ENCODE measurements at places on chromosomes 3 and 15.
A peak's percentile ranks its signal among the peaks of the same experiment; 100 is the strongest.

DNA sequence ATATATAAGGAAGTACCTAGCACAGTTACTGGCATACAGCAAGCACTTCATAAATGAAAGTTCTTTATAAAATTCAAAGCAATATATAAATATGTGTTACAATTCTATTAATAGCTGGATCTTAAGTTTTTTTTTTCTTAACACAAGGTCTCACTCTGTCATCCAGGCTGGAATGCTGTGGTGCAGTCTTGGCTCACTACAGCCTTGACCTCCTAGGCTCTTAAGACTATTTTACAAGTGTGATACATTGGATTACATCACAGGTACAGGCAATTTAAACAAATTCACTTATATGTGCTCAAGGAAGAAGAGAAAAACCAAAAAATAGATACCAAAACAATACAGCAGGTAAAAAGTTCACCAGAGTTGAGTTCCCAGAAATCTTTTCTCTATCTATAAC is 60.6 kb downstream of the ZNF280D start:
- no peak for DNase-seq
- no peak overlapping the region for H3K27ac ChIP-seq
- peaks cover 81% of the 10 kb centered on the region for H3K36me3 ChIP-seq

DNA sequence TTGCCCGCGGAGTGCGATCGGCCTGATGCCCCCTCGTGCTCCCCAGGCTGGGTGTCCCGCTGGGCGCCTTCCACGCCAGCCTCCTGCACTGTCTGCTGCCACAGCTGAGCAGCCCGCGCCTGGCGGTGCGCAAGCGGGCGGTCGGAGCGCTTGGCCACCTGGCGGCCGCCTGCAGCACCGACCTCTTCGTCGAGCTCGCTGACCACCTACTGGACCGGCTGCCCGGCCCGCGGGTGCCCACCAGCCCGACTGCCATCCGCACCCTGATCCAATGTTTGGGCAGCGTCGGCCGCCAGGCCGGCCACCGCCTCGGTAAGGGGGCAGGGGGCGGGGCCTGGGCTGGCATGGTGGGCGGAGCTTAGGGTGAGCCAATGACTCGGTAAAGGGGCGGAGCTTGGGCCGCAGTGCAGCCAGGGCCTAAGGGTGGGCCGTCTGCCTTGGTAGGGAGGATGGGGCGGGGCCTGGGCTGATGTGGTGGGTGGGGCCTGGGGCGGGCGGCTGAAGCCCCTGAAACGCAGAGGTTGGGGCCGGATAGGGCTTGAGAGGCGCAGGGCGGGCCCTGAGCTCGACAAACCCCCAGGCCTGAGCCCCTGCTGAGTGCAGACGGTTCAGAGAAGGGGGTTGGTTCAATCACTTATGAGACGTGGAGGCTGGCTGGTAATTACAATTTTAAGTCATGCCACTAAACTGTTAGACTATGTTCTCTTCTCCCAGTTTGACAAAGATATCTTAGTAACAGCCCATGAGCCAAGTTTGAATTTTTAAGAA is 13.7 kb downstream of the CAND2 start:
- no peak overlapping the region for H3K27ac ChIP-seq
- H3K36me3 ChIP-seq = peaks cover 39% of the 10 kb centered on the region
- H3K4me1 ChIP-seq = peaks cover 20% of the 10 kb centered on the region
- peak; percentile 96 for DNase-seq
- H3K4me3 ChIP-seq = peak overlapping the region; percentile 67

- no peaks in the 10 kb centered on the region for H3K27me3 ChIP-seq
- no peaks in the 10 kb centered on the region for H3K4me1 ChIP-seq
- no peak overlapping the region for H3K4me3 ChIP-seq
- DNase-seq = no peak
- H3K36me3 ChIP-seq = no peaks in the 10 kb centered on the region
- H3K27ac ChIP-seq = no peak overlapping the region
Measured at GRCh38 chr3:70614111-70614510, 301.7 kb upstream of the MDFIC2 start.

DNA sequence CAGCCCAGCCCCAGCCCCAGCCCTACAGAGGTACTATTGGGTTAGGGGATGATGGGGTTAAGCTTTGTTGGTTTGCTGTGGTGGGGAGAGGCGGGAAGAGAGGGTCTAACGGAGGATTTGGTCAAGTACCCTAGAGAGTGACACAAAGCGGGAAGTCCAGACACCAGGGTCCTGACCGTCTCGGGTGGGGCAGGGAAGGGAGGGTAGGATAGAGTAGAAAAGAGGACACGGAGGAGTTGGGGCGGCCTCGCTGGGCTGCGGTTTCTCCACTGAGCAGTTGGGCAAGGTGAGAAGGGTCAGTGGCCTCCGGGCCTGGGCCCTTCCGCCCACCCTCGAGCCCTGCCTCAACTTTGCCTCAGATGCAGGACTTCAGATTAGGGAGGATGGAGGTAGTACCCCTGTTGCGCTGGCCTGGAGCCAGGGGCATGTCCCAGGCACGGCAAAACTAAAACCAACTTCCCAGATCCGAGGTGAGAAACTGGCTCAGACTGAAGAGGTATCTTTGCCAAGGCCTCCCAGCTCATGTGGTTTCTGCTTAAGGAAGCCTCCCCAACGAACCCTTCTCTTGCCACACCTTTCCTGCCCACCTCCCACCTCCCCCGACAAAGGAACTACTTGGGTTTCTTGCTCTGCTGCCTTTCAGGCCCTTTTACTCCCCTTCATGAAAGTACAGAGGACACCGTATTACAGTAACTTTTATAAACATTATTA is 551 bp downstream of the PML start:
- peak; percentile 27 for DNase-seq
- no peaks in the 10 kb centered on the region for H3K27me3 ChIP-seq
- peaks cover 81% of the 10 kb centered on the region for H3K4me1 ChIP-seq
- H3K36me3 ChIP-seq = peaks cover 23% of the 10 kb centered on the region
- peak overlapping the region; percentile 70 for H3K4me3 ChIP-seq

DNA sequence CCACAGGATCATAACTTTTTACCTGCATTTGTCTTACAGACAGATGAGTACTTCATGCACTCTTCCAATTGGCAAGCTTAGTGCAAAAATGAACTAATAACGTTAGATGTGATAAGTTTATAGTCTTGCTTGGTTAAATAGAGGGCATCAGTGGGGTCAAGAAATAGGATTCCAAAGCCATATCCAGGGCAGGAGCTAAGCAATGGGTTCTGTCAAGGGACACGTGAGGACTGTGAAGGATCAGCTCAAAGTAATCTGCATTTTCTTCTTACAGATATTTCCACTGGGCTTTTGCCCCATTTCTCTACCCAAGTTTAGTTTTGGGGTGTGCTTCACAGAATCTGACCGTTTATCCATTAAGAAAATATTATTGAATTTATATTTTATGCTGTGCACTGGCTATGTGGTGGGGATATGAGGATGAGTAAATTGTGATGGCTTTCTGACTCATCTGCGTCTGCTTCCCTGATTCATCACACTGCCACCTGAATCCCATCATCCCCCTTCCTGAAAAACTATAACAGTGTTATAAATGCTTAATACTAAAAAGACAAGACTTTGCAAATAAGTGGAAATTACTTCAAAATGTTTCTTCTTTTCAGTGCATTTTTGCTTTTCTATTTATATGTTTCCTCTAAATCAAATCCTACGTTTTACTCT is 17.5 kb downstream of the PPP2R3A start:
- H3K27me3 ChIP-seq = no peaks in the 10 kb centered on the region
- H3K4me3 ChIP-seq = no peak overlapping the region
- no peak overlapping the region for H3K27ac ChIP-seq
- H3K4me1 ChIP-seq = no peaks in the 10 kb centered on the region
- DNase-seq = no peak

DNA sequence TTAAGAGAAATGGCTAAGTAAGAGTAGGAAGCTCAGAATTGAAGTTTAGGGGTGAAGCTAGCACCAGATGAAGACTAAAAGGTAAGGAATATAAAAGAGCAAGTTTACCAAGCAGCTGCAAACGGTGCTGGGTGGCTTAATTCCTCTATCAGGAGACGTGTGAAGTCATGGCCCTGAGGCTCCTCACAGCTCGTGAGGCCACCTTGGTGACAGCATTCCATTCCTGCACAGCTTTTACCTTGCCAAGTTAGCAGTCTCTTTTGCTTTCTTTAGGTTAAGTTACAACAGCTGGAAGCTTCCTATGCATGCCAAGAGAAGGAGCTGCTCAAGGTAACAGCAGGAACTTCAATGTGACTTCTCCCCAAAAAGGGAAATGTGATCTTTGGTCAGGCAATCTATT is 6.4 kb downstream of the TMCO5A start:
- no peaks in the 10 kb centered on the region for H3K36me3 ChIP-seq
- H3K27me3 ChIP-seq = no peaks in the 10 kb centered on the region

GRCh38 chr3:124137216-124137615 is 145.3 kb upstream of the ROPN1 start:
- H3K4me1 ChIP-seq = peaks cover 20% of the 10 kb centered on the region
- no peaks in the 10 kb centered on the region for H3K36me3 ChIP-seq
- no peak overlapping the region for H3K27ac ChIP-seq
- no peaks in the 10 kb centered on the region for H3K27me3 ChIP-seq
- DNase-seq = no peak

- DNase-seq = no peak
- no peaks in the 10 kb centered on the region for H3K27me3 ChIP-seq
Measured at GRCh38 chr15:69275933-69276560, 22.7 kb upstream of the PAQR5 start.

- no peaks in the 10 kb centered on the region for H3K36me3 ChIP-seq
- no peaks in the 10 kb centered on the region for H3K4me1 ChIP-seq
- DNase-seq = no peak
- no peaks in the 10 kb centered on the region for H3K27me3 ChIP-seq
Measured at GRCh38 chr15:92705764-92706163, 50.2 kb upstream of the FAM174B start.

DNA sequence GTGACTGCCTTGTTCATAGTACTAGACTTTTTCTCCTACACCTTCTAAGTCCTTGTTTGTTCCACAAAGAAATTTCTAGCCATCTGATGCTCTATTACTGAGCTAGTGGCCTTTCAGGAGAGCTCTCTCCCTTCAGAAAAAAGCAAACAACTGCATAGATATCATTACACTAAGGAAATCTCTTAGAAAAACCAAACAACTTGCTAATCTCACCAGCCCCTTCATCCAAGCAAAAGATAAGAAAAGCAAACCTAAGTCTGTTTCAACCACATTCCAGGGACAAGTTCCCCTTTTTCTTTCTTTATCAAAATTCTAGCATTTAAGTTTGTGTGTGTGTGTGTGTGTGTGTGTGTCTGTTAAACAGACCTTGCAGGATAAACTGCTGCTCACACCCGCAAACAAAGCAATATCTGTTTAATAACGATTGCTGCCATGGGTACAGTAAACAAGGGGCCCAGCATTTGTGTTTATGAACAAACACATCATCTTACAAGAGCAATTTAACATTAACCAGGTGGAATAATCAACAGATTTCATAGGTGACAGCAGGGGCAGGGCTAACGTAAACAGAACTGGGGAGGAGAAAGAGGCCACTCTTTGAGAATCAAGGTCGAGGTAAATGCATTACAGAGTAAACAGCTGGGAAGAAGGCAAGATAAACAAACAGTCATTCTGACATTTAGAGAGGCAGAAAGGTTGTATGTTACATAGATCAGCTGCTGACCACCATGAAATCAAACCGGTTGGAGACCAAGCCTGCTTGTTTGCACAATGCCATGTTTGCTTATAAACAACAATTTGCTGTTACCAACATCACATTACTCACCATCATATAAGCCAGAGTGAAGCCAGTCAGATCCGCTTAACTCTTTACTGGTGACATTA is 375.1 kb downstream of the FOXP1 start:
- H3K27ac ChIP-seq = no peak overlapping the region
- no peaks in the 10 kb centered on the region for H3K27me3 ChIP-seq
- peaks cover 35% of the 10 kb centered on the region for H3K4me1 ChIP-seq

DNA sequence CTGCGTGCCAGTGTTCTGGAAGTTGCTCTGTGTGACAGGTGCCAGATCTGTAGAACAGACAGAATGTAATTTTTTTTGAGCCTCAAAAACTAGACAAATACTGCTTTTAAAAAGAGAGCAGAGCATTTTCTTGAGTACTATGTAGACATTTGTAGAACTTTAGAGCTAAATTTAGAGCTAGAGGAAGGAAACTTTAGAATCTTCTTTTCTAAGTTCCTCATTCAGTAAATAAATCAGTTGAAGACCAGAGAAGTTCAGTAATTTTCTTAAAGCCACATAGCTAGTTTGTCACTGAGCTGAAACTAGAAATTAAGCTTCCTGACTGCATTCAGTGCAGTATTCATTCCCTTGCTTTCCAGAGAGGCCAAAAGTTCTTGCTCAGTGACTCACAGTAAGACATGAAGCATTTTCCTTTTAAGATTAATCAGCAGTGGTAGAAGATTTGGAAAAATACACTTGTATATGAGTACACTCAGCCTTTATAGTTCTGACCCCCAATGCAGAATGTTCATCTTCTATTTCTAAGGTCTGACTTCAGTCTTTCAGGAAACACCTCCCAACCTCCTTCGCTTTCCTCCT is 83.6 kb upstream of the TSEN2 start:
- H3K4me1 ChIP-seq = no peaks in the 10 kb centered on the region
- no peak overlapping the region for H3K27ac ChIP-seq
- no peaks in the 10 kb centered on the region for H3K36me3 ChIP-seq
- no peak for DNase-seq
- no peak overlapping the region for H3K4me3 ChIP-seq

DNA sequence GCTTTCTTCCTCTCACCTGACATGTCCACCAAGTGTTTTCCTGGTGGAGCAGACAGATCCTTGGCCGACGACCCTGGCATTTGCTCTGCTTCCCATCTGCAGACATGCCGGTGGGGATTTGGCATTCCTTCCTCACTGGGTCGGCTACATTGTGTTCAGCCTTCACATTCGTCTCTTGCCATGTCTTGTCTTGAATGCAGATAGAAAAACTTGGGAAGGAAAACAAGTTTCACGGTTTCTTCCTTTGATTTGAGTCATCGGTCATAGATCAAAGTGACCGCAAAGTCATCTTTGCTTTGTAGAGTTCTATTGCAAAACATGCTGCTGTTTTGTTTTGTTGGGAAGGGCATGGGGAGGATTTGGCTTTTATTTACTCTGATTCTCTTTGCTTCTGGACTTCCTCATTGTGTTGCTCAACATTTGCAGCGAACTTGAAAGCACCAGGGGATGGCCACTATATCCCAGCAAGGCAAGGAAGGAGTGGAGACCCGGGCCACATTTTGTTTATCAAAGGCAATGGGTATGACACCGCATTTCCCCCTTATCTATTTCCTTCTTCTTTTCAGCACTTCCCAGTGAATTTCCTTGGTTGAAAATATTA is 321.3 kb downstream of the CACNA2D3 start:
- no peaks in the 10 kb centered on the region for H3K36me3 ChIP-seq
- DNase-seq = no peak
- H3K4me1 ChIP-seq = no peaks in the 10 kb centered on the region
- no peak overlapping the region for H3K4me3 ChIP-seq
